Activated CD4-positive, alpha-beta T cell treated with anti-CD3 and anti-CD28 coated beads, Interleukin-2, amount 50 U/mL, for 1 hour (primary cell): ENCODE measurements at places on chromosomes 2 and 18.
A peak's percentile ranks its signal among the peaks of the same experiment; 100 is the strongest.

DNA sequence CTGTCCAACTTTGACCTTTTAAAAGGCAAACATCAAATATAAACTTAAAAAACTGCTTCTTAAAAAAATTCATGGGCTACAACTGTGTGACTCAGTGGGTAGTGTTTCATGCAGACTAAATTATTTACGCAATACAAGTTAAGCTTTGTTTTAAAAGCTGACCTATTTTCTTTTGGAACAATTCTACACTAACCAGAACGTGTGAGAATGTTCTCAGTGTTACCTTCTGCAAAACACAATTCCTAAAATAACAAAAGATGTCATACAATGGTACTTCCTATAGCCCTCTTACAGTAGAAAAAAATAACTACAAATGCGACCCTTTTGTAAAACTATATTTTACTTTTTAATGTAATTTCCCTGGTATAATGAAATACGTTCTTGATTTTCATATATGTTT, 793.8 kb upstream of the FSHR start:
- no peak for DNase-seq

GRCh38 chr2:58680755-58681310, 439.7 kb upstream of the FANCL start:
- no peak for DNase-seq

DNA sequence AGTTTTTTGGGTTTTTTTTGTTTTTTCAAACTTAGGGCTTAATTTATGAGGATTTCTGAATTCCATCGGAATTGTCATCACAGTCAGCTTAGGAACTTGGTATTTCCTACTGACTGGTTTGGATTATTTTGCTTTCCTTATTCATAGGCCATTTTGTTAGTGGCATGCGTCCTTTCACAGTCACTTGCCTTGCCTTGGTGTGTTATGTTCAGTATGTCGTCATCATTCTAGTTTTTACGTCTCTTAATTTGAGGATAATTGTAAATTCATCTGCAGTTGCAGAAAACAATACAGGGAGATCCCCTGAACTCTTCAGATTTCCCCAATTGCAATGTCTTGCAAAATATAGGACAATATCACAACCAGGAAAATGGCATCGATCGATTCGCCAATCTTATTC, 485.3 kb downstream of the CBLN2 start:
- DNase-seq: no peak

- DNase-seq: no peak
These were observed 350.8 kb downstream of the ALK start for GRCh38 chr2:29570539-29570938.

DNA sequence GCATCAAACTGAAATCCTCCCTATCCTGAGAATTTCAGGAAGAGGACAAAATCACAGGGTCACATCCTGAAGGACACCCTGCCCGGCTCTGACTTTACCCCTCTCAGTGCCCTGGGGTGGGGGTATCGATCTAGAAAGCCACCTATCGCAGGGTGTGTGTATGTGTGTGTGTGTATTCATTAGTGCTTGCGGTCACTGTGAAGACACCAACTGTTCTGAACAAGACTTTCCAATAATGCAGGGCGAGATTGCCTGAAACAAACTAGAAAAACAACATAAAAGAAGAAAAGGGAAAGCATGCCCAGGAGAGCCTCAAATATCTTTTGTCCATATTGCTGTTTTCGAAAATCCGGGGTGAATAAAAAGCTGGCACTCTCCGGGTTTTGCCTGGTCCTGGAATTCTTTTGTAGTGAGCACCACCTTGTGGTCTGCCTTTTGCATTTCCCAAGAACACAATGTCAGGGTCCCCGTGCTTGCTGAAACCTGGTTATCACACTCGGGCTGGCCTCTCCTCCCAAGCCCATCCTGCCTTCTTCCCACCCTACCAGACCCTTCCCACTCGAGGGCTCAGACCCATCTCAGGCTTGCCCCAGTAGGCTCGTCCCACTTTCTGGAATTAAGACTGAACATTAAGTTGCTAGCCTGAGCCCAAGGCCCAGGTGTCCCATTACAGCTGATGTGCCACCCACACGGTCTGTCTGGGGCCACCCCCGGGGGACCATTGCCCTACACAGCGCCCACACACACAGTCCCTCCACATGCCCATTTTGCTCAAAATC, 25.0 kb upstream of the COPS8 start:
- DNase-seq: peak; percentile 12

GRCh38 chr18:23451491-23451890, 1.6 kb upstream of the RIOK3 start:
- DNase-seq: no peak

DNA sequence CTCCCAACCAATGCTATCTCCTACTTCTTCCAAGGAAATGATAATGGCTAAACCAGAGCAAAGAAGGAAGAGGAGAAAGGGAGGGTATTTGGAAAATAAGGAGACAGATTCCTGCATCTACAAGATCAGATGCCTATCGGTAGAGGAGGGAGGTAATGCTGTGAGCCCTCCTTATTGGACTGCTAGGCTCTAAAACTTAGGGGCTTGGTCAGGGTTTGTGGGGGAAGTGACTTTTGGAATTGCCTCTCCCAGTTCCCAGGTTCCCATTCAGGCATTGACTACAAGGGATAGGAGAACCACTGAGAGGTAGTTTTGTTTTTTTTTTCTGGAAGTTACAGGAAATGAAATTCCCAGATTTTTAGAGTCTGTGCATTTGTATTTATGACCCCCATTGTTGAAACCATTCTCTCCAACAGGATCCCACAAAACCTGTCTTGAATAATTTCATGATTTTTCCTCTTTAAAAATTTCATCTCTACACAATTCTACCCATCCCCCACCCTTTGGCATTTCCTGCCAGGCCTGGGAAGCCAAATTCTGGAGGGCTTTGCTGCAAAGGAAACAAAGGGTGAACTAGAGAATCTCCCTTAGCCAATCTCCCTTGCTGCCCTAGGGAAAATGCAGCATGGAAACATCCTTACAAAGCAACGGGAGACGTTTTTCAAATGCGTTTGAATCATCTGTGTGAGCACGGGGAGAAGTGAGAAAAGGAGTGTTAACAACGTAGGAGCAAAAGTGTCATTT, 282.1 kb upstream of the EPAS1 start:
- no peak for DNase-seq

DNA sequence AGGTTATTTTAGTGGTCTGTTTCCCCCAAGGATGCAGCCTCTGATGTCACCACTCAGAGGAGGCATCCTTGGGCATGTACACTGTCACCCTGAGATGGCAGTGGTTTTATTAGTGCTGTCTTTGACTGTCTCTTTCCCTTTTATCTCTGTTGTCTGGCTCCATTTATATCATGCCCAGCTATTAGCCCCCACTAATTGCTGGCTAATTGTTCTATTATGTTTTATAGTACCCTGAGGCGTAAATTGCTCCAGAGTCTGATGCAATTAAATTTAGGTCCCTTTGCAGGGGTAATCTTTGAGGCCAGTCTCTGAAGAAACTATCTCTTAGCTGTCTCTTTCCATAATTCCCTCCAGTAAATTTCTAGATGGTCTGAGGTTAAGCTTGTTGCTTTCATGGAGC, 301.0 kb upstream of the KLHL29 start:
- DNase-seq: no peak

GRCh38 chr18:8994603-8995002, 107.9 kb upstream of the NDUFV2 start:
- DNase-seq: no peak

DNA sequence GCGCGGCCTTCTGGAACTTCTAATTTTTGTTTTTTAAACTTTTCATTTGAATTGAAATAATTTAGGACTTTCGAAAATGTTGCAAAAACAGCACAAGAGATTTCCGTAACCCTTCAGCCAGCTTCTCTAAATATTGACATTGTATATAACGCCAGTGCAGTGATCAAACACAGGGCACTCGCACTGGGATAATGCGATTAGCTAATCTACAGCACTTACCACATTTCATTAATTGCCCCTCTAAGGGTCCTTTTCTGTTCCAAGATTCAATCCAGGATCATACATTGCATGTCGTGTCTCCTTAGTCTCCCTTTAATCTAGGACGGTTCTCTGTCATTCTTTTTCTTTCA, 343 bp upstream of the CD302 start:
- DNase-seq: no peak

GRCh38 chr2:131146231-131146630, 41.1 kb downstream of the PLEKHB2 start:
- no peak for DNase-seq
